ENCODE measurements at places on chromosomes 6 and 20.

DNA sequence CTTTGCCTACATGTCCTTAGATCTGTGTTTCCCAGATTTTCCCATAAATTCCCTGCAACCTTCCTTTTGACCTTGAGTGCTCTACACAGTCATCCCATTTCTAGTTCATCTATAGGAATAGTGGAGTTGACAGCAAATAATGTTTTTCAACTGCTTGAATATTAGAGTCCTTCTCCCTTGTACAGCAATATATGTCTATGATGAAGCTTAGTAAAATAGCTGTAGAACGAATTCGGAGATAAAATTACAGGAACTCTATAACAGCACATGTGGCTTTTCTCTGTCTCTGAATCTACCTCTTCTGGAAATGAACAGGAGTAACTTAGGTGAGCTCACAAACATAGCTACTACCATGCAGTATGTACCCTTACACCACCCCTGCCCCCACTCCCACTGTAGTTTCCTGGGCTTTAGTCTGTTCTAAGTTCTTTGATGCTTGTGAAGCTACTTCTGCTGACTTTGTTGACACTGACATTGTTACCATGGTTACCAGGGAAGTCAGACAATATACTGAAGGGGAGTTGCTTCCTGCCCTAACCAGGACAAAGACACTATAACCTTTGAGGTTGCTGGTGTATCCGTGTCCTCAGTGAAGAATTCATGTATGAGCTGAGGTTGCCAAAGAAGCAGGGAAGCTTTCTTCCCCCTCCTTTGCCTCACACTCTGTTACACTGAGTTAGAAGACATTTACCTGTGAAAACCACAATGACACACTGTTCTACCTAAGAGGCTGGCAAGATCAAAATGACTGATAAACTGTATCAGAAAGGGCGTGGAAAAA is 35.8 kb upstream of the SHLD1 start:
- ATAC-seq, result peak; percentile 89

DNA sequence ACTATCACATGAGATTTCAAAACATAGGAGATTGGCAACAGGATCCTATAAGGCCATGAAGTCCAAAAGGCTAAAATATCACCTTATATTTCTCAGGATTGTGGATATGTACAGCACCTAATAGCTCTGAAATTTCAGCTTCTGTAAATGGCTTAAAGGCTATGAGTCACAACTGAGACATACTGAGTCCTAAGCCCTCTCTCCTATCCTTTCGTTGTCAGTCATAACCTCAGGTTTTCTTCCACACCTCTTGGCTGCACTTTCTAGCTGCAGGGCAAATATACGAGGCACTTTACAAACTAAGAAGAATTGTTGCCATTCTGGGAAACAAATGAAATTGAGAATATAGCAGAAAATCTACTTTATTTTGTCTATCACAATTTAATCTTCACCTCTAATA is 969.9 kb upstream of the EPHA7 start:
- no peak for ATAC-seq

DNA sequence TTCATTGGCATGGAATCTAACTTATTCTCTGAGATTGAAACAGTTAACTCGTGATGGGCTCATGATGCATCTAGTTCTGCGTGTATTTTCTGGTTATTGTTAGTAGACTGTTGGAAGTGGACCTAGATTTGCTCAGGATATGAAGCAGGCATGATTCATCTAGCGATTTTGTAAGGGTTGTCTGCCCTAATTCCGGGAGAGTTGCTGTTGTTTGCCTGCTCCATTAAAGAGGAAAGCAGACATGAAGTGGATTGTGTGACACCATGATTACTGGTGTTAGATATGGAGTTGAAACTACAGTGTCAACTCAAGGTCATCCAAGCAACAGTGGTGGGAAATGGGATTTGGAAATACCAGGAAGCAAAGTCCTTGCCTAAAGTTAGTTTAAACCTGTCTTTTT is 41.0 kb downstream of the SOX4 start:
- no peak for ATAC-seq

GRCh38 chr6:170187669-170188566 is 103.0 kb downstream of the DLL1 start:
- no peak for ATAC-seq

DNA sequence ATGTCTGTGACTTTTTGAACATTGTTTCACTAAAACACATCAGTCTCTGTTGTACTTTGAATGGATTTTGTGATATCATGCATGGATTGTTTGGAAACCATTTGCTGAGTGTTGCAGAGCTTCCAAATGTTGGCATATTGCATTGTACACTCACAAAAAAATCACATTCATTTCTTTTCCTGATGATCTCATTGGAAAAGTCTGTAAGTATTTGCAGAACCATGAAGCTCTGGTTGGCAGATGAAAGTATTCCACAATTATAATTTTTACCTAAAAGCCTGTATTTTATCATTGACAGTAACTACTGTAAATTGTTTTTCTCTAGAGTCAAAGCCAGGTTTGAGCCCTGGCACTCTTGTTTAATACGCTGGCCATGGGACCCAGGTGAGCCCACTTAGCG is 42.1 kb downstream of the VAPB start:
- ATAC-seq, result no peak

- no peak for ATAC-seq
These were observed 6.6 kb downstream of the SIRPB2 start for GRCh38 chr20:1484438-1485116.

DNA sequence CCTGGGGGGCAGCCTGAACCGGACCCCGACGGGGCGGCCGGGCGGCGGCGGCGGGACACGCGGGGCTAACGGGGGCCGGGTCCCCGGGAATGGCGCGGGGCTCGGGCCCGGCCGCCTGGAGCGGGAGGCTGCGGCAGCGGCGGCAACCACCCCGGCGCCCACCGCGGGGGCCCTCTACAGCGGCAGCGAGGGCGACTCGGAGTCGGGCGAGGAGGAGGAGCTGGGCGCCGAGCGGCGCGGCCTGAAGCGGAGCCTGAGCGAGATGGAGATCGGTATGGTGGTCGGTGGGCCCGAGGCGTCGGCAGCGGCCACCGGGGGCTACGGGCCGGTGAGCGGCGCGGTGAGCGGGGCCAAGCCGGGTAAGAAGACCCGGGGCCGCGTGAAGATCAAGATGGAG is 636 bp downstream of the SRF start:
- ATAC-seq, result no peak

DNA sequence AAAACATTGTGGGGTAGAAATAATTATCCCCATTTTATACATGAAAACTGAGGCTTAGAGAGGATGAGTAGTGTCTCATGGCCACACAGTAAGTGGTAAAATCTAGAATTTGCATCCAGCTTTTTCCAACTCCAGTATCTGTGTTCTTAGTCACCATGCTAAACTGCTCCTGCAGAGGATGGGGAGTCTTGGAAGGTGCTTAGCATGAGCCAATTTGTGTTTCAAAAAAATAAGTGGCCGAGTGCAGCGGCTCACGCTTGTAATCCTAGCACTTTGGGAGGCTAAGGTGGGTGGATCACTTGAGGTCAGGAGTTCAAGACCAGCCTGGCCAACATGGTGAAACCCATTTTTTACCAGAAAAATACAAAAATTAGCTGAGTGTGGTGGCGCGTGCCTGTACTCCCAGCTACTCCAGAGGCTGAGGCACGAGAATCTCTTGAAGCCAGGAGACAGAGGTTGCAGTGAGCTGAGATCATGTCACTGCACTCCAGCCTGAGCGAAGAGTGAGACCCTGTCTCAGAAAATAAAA is 2.4 kb downstream of the C6orf89 start:
- ATAC-seq, result no peak

GRCh38 chr6:90384720-90385119 is 88.1 kb upstream of the BACH2 start:
- ATAC-seq, result no peak

GRCh38 chr20:60000271-60001042 is 42.2 kb downstream of the CDH26 start:
- ATAC-seq, result no peak

DNA sequence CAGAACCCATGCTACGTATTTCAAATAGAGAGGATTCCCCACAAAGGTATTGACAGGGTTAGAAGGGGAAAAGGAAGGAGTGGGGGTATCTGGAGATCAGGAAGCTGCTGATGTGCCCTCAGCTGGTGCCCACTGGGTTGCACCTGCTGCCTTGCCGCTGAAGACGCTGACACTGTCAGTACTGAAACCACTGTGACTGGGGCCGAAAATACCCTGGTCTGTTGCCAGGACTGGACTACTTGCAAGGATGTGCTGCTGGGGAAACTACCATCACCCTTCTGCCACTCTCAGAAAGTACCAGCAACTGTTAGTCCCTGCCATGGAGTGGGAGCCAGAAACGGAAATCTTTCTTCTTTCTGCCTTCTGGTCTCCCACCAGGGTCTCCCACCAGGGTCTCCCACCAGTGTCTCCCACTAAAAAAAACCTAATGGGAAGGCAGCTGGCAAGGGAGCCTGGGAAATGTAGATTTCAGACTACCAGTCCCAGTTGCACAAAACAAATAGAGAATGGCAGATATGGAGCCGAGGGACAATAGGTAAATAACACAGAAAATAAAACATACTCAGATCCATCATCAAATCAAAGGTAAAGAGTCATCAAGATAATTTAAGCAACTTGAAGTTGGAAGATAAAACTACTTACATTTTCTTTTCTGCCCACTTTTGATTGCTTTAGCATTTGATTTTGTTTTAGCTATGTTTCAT is 204.8 kb downstream of the TPBG start:
- no peak for ATAC-seq

GRCh38 chr20:47660983-47661700 is 124.1 kb downstream of the SULF2 start:
- ATAC-seq, result no peak

GRCh38 chr20:22617160-22617559 is 32.8 kb upstream of the FOXA2 start:
- no peak for ATAC-seq

- ATAC-seq, result no peak
These were observed 87.2 kb downstream of the DST start for GRCh38 chr6:56555438-56555872.

DNA sequence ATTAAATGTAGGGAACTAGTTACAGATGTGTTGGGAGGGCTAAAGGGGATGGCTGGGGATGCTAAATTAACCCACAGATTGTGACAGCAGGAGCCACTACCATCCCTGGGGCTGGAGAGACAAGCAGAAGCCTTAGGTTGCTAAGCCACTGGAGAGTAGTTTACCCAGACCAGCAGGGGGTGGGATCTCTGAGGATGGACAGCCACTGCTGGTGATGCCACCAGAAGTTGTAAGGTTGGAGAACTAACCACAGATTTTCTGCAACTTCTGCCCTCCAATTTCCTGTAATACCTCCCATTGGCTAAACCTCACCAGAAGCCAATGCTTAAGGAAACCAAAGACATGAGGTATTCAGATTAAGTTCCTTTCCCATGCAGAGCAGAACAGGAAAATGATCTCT is 139.6 kb upstream of the NOX3 start:
- ATAC-seq, result no peak

GRCh38 chr6:3011592-3011991 is 11.9 kb downstream of the NQO2 start:
- no peak for ATAC-seq

GRCh38 chr6:144728804-144729203 is 443.7 kb downstream of the UTRN start:
- ATAC-seq, result peak; percentile 36

DNA sequence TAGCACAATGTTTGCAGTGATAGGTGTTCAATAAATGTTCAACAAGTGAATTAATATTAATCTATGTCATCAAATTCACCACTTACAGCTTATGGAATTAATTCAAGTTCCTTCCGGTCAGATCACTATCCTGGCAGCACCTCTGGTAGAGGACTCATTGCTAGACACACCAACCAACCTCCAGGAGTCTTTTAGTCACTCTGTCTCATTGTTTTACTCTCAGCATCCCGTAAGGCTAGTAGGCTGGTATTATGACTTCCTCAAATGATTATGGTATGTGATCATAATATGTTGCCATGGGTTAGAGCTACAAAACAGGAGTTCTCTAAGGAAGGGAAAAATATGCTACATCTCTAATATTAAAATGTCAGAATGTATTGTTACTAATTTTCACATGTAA is 21.7 kb upstream of the MMS22L start:
- no peak for ATAC-seq

DNA sequence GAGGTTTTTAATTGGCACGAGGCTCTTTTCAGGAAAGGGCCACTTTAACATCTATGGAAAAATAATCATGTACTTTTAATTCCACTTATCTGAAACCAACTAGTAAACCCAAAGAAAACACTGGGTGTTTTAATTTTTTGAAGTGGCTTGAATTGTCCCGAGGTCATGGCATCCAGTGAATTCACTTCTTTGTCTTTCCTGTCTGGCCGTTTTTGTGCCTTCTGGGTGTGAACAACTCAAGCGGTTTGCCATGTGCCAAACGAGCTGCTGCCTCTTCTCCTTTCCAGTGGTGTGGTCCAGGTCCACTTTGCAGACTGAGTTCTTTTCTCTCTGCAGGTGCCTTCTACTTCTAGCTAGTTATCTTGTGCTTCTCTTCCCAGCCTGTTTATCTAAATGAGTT is 117.5 kb downstream of the PLCB4 start:
- ATAC-seq, result no peak

DNA sequence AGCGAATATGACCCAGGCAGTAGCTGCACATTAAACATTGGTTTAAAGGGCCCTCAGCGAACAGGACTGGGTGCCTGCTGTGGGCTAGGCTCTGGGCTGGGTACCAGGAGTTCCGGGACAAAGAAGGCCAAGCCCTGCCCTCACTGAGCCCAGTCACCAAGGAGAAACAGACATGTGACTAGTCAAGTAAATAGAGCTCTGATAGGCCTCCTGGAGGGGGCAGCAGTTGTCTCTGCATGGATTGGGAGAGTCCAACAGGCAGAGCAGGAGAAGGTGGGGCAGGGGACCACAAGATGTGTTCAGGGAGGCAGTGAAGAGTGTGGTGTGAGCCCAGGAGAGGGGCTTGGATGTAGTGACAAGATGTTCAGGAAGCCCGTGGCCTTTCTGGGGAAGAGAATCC is 3.1 kb downstream of the HM13 start:
- ATAC-seq, result no peak

DNA sequence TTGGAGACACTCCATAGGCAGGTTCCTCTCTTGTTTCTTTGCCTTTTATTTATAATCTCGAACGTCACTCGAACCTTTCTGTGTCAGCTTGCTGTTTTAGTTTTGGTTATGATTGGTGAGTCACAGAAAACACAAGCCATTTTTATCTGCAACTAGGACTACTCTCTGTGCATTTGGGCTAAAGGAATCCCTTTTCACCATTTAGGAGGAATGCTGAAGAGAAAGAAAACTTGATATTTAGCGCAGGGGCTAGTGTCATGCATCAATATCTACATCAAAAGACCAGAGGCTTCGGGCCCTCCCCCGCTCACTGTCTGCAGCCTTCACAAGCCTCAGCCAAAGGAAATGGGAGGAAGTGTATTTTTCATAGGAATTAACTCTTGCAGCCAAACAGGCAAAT is 507.8 kb upstream of the CITED2 start:
- no peak for ATAC-seq

- no peak for ATAC-seq
These were observed 5.0 kb downstream of the CST4 start for GRCh38 chr20:23683807-23684206.

- ATAC-seq, result no peak
These were observed 131.3 kb upstream of the OGFRL1 start for GRCh38 chr6:71157345-71157744.

DNA sequence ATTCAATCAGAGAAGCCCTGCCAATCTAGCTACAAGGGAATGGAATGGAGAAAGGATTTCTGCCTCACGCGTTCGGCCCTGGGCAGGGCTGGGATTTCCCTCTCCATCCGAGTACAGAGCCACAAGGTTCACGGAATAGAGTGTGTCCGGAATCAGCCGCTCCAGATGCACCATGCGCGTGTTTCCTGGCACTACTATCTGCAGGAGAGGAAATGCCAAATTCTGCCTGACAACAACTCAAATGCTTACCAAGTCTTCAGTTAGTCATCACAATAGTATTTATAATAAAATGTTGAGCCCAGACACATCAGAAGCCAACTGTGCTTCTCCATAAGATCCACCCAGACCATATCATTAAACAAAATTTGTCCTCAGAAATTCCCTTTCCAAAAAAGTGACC is 75.1 kb downstream of the COL12A1 start:
- no peak for ATAC-seq
